ENCODE measurements at places on chromosomes 5 and 9.

DNA sequence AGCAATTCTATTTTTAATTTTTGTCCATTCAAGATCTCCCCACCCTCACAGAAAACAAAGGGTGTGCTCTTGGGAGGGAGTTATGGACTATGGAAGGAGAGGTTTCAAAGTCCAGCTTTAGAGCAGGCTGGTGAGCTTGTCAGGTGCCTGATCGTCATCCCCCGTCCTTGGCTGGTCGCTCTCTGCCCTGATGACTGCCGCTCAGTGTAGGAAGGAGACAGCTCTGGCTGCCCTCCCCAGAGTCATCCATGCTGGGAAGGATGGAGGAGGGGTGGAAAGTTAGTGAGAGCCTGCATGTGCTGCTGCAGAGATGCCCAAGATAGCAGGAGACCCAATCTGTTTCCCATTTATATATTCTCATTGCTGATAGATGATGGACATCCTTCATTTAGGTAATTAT lies 96.6 kb downstream of the NLN start:
- no peak for DNase-seq

DNA sequence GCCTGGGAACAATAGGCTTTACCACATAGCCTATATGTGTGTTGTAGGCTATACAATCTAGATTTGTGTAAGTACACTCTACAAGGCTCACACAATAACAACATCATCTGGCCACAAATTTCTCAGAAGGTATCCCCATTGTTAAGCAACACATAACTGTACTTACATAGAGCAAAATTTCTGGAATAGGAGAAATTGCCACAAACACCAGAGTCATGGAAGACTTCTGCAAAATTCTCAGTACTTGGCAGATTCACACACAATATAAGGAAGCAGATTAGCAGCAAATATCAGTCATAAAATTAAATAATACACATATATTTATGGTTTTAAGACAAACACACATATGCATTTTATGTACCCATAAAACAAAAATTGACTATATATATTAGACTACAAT lies 16.4 kb downstream of the GNAQ start:
- DNase-seq, result peak; percentile 26

- no peak for DNase-seq
Measured at GRCh38 chr9:2338777-2339365, 282.7 kb upstream of the VLDLR start.

DNA sequence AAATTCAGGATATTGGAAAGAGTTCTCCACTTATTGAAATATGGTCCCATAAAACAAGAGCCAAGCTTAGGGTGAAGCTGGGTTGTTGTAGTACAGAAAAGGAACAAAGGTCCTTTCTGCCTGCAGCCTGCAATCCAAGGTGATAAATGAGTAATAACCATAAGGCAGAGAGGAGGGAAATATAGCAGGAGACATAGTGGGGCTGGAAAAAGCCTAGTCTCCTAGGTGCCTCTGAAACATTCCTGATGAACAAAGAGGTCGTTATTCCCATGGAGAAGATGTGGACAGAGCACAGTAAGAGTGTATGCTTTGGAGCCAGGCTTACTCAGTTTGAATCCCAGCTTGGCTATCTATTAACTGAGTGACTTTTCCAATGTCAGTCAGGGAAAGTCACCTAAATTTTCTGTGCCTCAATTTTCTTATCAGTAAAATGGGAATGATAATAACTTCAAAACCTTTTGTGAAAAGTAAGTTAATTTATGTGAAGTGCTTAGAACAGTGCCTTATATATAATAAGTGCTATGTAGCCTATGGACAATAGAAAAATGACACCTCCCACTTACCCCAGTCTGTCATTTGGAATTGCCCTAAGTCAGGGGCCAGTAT lies 110.8 kb upstream of the GRIN3A start:
- DNase-seq, result no peak

- no peak for DNase-seq
Measured at GRCh38 chr9:14520341-14520740, 172.9 kb downstream of the ZDHHC21 start.

DNA sequence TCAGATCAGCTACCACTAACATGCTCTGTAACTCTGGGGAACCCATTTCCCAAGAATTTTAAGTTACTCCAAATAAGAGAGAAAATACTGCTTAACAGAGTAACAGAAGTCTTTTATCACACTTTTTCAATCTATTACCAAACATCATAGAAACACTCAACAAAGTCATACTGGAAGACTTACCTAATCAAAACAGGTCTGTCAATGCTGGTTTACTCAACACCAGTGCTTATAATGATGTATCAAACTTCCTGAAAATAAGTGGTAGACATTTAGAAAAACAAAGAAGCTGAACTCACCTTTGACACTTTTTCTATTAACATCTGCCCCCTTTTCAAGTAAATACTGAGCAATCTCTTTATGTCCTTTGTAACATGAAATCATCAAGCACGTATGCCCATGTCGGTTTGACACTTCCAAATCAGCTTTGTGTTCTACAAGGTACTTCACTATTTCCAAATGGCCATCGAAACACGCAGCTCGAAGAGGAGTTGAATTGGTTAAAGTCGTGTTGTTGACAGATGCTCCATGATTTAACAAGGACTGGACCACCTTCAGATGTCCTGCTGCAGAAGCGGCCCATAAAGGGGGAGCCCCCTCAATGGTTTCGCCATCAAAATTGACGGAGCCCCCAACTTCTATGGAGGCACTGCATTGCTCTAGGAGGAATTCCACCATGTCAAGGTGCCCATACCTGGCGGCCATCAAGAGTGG lies 1.8 kb downstream of the FEM1C start:
- DNase-seq, result no peak

GRCh38 chr9:96056226-96056625 lies 180.7 kb downstream of the ERCC6L2 start:
- DNase-seq, result no peak

- no peak for DNase-seq
Measured at GRCh38 chr9:131020862-131021261, 11.9 kb downstream of the LAMC3 start.

- no peak for DNase-seq
Measured at GRCh38 chr9:97366476-97366875, 45.4 kb upstream of the TDRD7 start.

DNA sequence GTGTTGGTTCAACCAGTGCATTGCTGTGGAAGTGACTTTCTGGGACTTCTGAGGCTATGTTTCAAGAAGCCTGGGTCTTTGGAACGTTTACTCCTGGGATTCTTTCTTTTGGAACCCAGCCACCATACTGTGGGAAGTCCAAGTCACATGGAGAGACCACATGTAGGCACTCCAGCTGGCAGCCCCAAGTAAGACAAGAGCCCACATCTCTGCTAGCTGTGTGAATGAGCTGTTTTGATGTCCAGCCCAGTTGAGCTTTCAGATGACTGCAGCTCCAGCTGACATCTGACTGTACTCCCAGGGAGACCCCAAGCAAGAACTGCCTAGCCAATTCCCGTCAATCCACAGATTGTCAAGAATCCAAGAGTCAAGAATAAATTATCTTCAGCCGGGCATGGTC lies 60.1 kb upstream of the SPATA31D4 start:
- no peak for DNase-seq

- DNase-seq, result no peak
Measured at GRCh38 chr5:148843510-148844318, 17.3 kb downstream of the ADRB2 start.

DNA sequence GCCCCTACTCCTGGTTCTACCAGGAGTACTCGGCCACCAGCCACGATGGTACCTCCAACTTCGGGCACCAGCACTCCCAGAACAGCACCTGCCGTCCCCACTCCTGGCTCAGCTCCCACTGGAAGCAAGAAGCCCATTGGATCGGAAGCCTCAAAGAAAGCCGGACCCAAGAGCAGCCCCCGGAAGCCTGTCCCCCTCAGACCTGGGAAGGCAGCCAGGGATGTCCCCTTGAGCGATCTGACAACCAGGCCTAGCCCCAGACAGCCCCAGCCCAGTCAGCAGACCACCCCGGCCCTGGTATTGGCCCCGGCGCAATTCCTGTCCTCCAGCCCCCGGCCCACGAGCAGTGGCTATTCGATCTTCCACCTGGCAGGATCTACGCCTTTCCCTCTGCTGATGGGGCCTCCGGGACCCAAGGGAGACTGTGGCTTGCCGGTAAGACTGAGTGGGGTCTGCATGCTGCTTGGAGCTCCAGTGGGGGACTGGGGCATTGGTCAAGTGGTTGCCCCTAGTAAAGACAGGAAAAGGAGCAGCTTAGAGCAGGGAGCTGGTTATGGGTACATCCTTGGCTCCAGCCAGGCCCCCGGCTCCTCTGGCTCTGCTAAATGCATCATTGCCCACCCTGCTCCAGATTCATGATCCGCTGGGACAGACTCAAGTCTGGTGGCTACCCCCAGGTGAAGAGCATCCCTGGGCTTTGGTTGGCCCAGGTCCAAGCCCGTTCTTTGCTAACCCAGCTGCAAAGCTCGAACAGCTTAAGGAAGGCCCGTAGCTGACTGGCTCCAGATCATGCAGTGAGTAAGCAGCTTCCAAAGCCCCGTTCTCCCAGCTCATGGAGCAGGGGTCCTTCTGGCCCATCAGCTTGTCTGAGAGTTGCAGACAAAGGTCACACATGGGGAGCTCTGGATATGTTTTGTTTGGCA lies 14.0 kb downstream of the COL27A1 start:
- no peak for DNase-seq

DNA sequence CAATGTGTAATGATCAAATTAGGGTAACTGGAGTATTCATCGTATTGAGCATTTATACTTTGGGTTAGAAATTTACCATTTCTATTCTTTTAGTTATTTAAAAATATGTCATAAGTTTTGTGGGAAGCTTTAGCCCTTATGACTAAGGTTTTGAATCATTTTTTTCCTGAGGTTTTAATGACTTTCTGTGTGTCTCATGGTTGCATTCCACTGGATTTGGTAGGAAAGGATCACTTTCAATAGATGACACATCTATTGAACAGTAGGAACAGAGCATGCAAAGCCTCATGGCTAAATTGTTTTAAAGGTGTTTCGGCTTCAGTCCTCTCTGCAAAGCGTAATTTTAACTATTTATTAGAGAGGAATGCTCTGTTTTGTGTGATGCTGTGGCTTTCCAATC lies 512.4 kb upstream of the CHD1 start:
- no peak for DNase-seq

DNA sequence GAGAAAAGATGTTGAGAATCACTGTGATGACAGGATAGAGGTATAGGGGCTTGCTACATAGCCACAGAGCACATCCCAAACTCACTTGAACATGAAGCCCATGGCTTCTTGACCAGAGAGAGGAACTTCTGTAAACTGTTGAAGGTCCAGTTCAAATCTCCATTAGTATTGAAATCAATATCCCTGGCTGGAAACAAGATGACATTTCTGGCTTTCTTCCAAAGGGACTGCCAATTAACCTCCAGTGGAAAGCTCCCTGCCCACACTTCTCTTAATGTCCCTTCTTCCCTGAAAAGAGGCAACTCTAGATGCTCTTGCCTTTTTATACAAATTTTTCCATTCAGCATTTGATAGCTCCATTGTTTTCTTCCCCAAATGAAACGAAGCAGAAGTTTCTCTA lies 612.1 kb downstream of the EBF1 start:
- no peak for DNase-seq

DNA sequence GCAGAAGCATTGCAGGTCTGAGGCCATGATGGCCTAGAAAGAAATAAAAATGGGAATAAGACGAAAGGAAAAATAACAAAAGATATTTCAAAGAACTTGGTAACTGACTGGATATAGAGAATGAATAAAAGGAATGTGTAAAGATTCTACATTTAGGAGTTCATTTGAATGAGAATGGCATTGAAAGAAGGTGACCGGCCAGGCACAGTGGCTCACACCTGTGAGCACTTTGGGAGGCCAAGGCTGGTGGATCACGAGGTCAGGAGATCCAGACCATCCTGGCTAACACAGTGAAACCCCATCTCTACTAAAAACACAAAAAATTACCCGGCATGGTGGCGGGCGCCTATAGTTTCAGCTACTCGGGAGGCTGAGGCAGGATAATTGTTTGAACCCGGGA lies 8.6 kb downstream of the ZBTB26 start:
- no peak for DNase-seq

- no peak for DNase-seq
Measured at GRCh38 chr5:175275097-175275496, 168.9 kb downstream of the DRD1 start.

DNA sequence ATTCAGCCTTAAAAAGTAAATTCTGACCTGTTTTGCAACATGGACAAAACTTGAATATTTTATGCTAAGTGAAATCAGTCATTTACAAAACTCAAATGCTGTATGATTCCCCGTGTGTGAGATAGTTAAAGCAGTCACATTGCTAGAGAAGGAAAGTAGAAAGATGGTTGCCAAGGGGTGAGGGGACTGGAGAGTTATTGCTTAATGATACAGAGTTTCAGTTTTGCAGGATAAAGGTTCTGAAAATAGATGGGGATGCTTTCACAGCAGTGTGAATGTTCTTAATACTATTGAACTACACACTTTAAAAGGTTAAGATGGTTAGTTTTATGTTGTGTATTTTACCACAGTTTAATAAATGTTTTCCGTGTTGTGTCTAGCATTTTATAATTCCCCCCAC lies 51.2 kb downstream of the SGCD start:
- DNase-seq, result no peak

GRCh38 chr9:97755618-97756267 lies 58.6 kb upstream of the XPA start:
- DNase-seq, result no peak

GRCh38 chr9:70035691-70036090 lies 8.0 kb upstream of the MAMDC2 start:
- DNase-seq, result no peak

- DNase-seq, result no peak
Measured at GRCh38 chr9:133334161-133334560, 1.8 kb downstream of the SURF6 start.

DNA sequence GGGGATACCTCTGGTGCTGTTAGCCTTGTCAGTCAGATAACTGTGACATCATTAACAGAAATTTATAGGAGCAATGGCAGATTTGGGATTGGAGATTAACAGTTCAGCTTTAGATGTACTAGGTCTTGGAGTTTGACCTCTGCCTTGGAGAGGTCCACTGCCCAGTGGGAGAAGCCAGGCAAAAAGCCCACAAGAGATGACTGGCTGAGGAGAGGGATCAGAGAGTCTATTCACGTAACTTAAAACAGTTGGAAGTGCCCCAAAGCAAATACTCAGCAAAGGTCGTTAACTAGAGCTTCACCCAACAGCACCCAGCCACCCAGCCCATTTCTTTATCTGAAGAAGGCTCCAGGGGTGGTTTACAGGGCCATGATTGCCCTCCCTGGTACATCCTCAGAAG lies 232.7 kb upstream of the PPP1R2B start:
- DNase-seq, result no peak

GRCh38 chr5:84131372-84131771 lies 253.3 kb downstream of the EDIL3 start:
- DNase-seq, result no peak

All from Kasumi-1 (cell line).